ENCODE measurements at places on chromosomes 12 and 14.

GRCh38 chr14:100056964-100057795 lies 8.0 kb upstream of the EVL start:
- DNase-seq, result peak; percentile 35

- DNase-seq, result no peak
Measured at GRCh38 chr14:102697501-102697900, 79.7 kb upstream of the TRAF3 start.

- DNase-seq, result peak; percentile 61
Measured at GRCh38 chr12:71958056-71958455, 19.4 kb downstream of the TPH2 start.

- no peak for DNase-seq
Measured at GRCh38 chr12:304805-305204, 42.2 kb upstream of the SLC6A13 start.

GRCh38 chr14:38174711-38175110 lies 33.0 kb upstream of the SSTR1 start:
- DNase-seq, result no peak

DNA sequence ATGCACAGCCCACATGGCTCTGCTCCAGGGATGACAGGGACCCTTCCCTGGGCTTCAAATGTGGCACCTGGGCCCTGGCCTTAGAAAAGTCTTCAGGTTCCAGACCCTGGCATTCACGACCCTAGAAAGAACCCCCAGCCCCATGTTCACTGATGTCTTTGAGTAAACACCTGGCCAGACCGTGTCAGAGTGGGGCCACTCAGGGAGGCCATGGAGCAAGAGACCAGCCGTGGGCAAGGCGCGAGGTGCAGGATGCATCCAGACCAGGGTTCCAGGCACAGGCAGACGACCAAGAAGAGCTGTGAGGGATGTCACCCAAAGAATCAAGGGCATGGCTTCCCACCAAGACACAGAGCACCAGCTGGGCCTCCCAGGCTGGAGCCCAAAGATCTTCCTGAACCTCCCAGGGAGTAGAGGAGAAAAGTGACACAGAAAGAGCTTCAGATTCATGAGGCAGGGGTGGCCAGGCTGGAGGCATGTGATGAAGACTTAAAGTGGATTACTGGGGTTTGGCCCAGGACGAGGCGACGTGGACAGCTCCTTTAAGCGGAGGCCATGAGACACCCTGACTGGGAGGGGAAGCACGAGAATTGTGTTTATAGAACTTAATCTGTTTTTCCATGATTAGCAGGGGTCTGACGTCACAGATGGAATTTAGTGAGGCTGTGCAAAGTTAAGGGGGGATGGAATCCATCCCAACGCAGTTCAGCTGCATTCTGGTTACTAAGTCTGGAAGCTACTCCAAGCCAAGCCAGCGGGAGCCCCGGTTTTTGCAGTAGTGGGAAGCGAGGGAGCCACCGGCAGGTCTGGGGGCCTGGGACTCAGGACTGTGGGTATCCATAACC lies 61.6 kb downstream of the ARL6IP4 start:
- DNase-seq, result no peak

DNA sequence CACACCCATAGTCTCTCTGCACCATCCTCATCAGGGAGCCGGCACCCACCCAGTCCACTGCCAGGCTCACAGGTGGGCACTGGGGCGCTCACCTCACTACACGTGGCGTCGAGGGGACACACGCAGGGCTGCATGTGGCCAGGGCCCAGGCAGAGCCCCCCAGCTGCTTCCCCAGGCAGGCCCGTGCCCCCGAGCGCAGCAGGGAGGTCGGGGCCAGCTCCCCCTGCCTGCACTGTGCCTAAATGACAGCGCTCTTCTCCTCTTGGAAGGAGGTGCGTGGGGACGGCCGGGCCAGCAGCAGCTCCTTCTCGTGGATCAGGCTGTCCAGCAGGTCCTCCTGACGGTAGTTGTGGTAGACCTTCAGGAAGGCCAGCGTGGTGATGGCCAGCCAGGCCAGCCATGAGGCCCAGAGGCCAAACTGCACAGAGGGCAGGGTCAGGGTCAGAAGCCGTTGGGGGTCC lies 11.3 kb downstream of the TMEM179 start:
- no peak for DNase-seq

GRCh38 chr12:49652921-49653520 lies 29.7 kb downstream of the PRPF40B start:
- no peak for DNase-seq

- no peak for DNase-seq
Measured at GRCh38 chr14:71705460-71705859, 226.8 kb upstream of the RGS6 start.

GRCh38 chr12:82130762-82131161 lies 227.4 kb downstream of the CCDC59 start:
- DNase-seq, result no peak

All from AG08395 (cell line).